ENCODE measurements at places on chromosomes 2 and 18.

- DNase-seq: no peak
Observed at GRCh38 chr2:204842661-204843485, 297.6 kb downstream of the PARD3B start.

DNA sequence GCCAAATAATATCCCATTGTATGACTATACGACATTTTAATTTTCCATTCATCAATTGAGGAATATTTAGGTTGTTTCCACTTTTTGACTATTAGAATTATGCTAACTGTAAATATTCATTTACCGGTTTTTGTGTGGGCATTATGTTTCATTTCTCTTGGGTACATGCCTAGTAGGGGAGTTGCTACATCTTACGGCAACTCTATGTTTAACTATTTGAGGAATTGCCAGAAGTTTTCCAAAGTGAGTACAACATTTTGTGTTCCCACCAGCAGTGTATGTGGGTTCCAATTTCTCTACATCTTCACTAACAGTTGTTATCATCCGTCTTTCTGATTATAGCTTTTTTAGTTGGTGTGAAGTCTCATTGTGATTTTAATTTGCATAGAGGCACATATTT lies 1.6 kb upstream of the KDSR start:
- no peak for DNase-seq

- no peak for DNase-seq
Observed at GRCh38 chr18:57086163-57086562, 60.7 kb upstream of the BOD1L2 start.

DNA sequence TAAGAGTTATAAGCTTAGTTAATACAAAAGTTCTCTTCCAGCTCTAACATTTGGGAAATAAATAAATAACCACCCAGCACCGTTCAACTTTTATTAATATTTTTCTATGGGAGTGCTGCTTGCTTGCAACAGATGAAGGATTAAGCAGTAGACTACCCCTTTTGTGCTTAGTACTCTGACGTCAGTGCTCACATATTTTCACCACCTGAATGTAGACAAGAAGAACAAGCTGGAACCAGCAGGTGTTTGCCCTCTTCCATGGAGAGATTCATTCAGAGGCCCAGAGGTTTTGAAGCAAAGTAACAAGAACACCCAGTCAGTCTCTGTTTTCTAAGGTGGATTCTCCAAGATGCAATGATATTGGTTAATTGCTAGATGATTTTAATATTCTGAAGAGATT lies 307.1 kb upstream of the PIK3C3 start:
- no peak for DNase-seq

- DNase-seq: no peak
Observed at GRCh38 chr18:9038277-9038871, 64.1 kb upstream of the NDUFV2 start.

DNA sequence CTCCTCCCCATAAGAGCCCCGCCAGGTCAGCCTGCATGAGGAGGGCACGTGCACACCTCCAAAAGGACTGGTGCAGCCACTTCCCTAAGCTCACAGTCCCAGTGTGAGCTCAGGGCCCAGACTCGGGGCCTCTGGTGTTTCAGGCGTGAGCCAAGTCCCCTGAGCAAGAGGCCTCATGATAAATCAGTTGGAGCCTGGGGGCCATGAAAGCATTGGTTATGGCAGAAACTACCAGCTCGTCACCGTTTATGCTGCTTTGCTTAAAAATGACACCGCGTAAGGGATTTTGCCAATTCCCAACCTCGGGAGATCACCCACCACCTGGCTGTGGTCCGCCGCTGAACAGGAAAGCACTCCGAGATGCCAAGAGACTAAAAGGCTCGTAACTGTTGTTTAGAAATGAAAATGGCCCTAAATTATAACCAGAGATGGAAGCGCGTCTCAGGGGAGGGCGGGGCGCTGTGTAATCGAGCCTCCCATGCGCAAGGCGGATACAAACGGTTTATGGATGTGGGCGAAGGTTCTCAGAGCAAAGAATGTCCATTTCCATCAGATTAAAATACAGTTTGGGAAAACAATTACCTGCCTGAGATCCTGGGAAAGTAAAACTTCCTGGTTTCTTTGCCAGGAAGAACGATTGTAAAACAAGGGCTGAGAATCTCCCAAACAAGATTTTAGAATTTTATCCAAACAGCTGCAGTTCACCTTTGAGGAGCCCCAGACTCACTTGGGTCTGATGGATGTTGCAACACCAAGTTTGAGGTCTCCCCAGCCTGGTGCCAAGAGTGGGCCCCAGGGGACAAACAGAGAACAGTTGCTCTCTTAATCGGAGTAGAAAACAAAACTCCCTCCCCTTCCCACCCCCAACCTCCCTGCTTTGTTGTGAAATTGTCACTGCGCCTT lies 141.4 kb downstream of the BCL2 start:
- DNase-seq: peak; percentile 21

All from HAP-1 (cell line).